IMR-90 (cell line): ENCODE measurements at places on chromosomes 12 and 14.

DNA sequence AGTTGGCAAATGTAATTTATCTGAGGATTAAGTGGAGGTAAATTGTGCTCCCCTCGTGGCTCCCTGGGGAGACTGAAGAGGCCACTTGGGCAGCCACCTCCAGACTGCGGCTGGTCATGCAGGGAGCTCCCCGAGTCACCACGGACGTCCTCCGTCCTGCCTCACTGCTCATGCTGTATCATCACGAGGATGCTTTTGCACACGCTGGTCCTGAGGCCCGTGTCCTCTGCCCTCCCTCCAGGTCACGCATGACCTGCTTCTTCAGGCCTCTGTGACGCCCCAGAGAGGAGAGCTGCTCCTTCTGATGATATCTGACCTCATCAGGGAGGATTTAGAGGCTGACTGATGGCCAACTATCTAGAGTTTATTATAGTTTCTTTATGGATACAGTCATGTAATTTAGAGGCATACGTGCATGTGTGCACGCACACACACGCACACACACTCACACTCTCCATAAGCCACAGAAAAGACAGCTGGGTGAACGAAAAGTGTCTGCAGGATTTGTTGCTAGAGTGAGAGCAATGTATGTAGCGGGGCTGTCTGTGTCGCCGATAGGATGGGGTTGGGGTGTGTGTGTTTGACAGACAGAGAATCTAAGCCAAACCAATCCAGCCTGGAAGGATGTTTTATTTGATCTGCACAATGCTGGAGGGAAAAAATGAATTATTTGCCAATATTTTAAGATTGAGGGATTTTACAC lies 160.0 kb downstream of the ADGRD1 start:
- DNase-seq: no peak
- no peaks in the 10 kb centered on the region for H3K36me3 ChIP-seq
- no peaks in the 10 kb centered on the region for H3K27me3 ChIP-seq
- H3K4me3 ChIP-seq: no peak overlapping the region
- H3K27ac ChIP-seq: no peak overlapping the region
- no peaks in the 10 kb centered on the region for H3K4me1 ChIP-seq

- no peaks in the 10 kb centered on the region for H3K27me3 ChIP-seq
- H3K4me1 ChIP-seq: peaks cover 4% of the 10 kb centered on the region; the same call in 1 of the 2 replicates
- DNase-seq: peak; percentile 28
- H3K27ac ChIP-seq: no peak overlapping the region
- no peak overlapping the region for H3K4me3 ChIP-seq
Observed at GRCh38 chr12:5200278-5201087, 156.8 kb downstream of the KCNA5 start.

DNA sequence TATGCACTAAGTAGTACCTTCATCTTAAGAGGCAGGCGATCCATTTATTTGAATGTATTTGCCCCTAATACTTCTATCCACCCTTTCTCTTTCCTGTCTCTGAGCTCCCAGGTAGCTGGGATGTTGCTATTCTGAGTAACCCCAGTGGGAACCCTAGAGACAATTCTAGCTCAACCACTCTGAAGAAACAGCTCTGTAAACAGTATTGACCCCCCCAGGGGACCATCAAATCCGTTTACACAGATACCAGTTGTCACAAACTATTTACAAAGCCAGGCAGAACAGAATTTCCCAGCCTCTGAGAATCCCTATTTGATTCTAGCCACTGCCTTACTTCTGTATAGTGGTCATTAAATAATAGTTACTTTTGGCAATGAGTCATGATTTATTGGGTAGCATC lies 64.9 kb downstream of the MIPOL1 start:
- H3K27me3 ChIP-seq: no peaks in the 10 kb centered on the region
- DNase-seq: no peak
- H3K36me3 ChIP-seq: no peaks in the 10 kb centered on the region
- H3K4me1 ChIP-seq: no peaks in the 10 kb centered on the region
- H3K4me3 ChIP-seq: no peak overlapping the region

GRCh38 chr14:102029956-102030355 lies 56.9 kb downstream of the HSP90AA1 start:
- H3K4me3 ChIP-seq: no peak overlapping the region
- DNase-seq: peak; percentile 90
- no peak overlapping the region; the same call in 1 of the 2 replicates for H3K27ac ChIP-seq
- peaks cover 72% of the 10 kb centered on the region for H3K36me3 ChIP-seq

GRCh38 chr12:94875525-94875924 lies 128.0 kb downstream of the NDUFA12 start:
- no peak overlapping the region for H3K27ac ChIP-seq
- no peak for DNase-seq
- H3K36me3 ChIP-seq: no peaks in the 10 kb centered on the region
- H3K4me1 ChIP-seq: no peaks in the 10 kb centered on the region

GRCh38 chr14:87199381-87199780 lies 793.6 kb downstream of the GALC start:
- no peaks in the 10 kb centered on the region for H3K36me3 ChIP-seq
- H3K27ac ChIP-seq: no peak overlapping the region
- H3K27me3 ChIP-seq: no peaks in the 10 kb centered on the region

DNA sequence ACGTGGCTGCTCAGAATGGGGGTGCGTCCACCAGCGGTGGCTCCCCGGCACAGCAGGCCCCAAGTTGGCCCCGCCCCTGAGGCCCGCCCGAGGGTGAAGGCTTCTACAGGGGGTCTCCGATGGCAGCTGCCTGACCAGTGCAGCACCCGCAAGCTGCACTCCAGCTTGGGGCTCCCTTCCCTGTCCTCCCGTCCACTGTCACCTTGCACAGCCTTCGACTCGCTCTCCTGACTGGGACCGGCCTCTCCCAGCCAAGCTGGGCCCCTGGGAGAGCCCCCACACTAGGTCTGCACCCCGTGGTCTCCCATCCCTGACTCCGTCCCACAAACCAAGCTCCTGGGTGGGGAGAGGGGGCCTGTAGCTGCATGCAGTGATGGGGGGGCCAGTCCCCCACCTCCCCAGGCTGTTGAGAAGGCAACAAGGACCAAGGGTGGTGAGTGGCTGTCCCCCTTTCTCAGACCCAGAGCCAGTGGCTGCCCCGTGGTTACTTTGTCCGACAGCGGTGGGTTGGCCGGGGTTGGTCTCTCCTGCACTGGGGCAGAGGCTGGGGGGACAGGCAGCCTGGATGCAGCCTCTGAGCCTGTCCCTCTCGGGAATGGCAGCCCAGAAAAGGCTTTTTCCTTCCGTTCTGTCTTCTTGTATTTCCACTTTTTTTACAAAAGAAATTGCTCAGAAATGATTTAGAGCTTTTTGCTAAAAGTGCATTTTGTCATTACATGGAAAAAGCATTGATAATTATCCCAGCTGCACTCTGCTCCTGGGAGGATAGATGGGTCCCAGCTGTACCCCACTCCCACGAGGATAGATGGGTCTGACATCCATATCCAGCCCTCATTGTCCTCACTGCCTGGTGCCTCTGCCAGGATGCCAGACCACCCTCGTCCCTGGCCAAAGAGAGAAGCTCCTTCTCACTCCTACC lies 217.0 kb downstream of the KIF26A start:
- no peak overlapping the region for H3K4me3 ChIP-seq
- H3K4me1 ChIP-seq: no peaks in the 10 kb centered on the region
- H3K27me3 ChIP-seq: no peaks in the 10 kb centered on the region
- no peak overlapping the region for H3K27ac ChIP-seq

DNA sequence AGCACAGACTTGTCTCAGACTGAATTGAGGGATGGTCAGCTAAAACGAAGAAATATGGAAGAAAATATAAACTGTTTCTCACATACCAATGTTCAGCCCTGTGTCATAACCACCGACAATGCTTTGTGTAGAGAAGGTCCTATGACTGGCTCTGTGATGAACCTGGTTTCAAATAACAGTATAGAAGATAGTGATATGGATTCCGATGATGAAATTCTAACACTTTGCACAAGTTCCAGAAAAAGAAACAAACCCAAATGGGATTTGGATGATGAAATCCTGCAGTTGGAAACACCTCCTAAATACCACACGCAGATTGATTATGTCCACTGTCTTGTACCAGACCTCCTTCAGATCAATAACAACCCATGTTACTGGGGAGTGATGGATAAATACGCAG lies 7.9 kb upstream of the MAPK1IP1L start:
- DNase-seq: peak; percentile 65
- H3K4me1 ChIP-seq: peaks cover 6% of the 10 kb centered on the region
- H3K4me3 ChIP-seq: no peak overlapping the region
- peaks cover 12% of the 10 kb centered on the region for H3K36me3 ChIP-seq

DNA sequence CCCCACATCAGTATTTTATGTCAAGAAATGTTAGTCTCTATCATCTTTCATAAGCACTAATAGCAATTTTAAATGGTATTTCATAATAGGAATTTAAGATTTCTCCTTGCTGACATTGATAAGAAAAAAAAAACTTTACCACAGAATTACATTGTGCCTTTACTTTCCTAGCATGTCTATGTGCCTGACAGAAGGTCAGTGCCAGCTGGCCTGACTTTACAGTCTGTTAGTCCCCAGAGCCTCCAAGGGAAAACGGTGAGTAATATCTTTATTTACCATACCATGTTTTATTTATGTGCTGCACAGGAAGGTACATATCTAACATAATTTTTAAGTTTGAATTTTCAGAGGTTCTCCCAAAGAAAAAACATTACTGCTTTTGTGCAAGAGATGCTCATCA lies 152.0 kb upstream of the AEBP2 start:
- no peaks in the 10 kb centered on the region for H3K27me3 ChIP-seq
- no peaks in the 10 kb centered on the region for H3K4me1 ChIP-seq

- H3K4me3 ChIP-seq: no peak overlapping the region
- no peak overlapping the region for H3K27ac ChIP-seq
- peaks cover 33% of the 10 kb centered on the region for H3K4me1 ChIP-seq
- H3K36me3 ChIP-seq: peaks cover 20% of the 10 kb centered on the region; the same call in 1 of the 2 replicates
Observed at GRCh38 chr14:92582706-92583452, 69.3 kb downstream of the RIN3 start.

DNA sequence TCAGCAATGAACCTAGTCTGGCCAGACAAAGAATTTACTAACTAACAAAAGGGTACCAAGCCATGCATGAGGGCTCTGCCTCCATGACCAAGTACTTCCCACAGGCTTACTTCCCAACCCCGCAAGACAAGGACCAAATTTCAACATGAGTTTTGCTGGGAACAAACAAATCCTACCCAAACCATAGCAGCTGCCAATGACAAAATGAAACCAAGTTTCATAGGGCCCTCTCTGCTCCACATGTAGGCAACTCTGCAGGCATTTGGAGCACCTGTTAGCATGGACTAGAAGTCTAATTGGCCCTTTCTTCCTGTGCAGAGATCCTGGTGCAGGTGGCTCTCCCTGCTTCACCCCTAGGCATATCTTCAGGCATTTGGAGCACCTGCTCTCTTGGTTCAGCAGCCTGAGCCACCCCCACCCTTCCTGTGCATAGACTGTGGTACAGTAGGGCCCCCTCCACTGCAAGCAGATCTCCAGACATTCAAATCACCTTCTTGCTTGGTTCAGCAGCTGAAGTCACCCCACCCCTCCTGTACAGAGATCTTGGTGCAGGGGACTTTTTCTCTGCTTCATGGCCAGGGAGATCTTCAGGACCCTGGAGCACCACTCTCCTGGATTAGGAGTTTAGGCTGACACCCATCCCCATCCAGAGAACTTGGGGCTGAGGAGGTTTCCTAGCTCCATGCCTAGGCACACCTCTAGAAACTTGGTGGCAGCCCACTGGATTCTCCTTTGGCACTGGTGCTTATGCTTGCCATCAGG lies 308.7 kb downstream of the RPAP3 start:
- no peaks in the 10 kb centered on the region for H3K36me3 ChIP-seq
- H3K4me3 ChIP-seq: no peak overlapping the region
- H3K27ac ChIP-seq: no peak overlapping the region
- H3K4me1 ChIP-seq: peaks cover 4% of the 10 kb centered on the region; the same call in 1 of the 2 replicates
- no peak for DNase-seq

DNA sequence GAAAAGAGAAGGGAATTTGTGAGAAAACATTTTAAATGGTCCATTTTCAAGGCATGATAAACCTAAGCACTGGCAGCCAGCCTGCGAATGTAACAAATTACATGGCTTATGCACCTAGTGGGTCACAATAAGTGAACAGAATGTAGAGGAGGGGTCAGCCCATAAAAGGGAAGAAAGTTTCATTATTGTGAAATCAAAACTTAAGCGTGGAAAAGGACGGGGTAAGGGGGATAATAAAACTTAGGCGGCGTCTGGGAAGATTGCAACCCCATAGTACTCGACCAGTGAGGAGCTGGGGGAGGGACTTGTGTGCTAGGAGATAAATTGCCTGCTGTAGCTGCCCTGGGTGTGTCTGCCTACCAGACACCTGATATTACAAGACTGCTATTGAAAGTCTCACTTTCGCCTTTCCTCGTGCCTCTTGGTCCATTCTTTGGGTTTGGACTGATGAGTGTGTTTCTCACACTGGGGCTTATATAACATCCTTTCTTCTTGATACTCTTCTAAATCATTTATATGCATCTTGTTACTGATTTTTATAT lies 40.6 kb downstream of the ZDHHC17 start:
- DNase-seq: no peak
- no peaks in the 10 kb centered on the region for H3K4me1 ChIP-seq
- H3K36me3 ChIP-seq: peaks cover 21% of the 10 kb centered on the region
- no peak overlapping the region for H3K27ac ChIP-seq

DNA sequence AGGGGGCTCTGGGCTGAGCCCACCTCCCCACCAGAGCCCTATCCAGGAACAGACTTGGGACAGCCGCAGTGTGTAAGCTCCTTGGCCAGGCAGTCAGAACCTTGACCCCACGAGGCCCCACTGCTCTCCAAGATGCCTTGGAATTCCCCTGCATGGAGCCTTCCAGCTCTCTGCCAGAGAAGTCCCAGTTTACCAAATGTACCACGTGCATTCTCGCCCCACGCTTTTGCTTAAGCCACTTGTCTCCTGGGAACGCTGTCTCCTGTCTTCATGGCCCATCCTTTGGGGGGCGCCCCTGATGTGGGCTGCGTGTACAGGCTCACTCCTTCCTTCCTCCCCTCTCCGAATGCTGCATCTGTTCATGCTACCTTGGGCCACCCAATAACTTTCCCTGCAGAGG lies 7.9 kb downstream of the FAIM2 start:
- DNase-seq: no peak
- H3K36me3 ChIP-seq: no peaks in the 10 kb centered on the region
- H3K4me3 ChIP-seq: no peak overlapping the region
- no peak overlapping the region for H3K27ac ChIP-seq

DNA sequence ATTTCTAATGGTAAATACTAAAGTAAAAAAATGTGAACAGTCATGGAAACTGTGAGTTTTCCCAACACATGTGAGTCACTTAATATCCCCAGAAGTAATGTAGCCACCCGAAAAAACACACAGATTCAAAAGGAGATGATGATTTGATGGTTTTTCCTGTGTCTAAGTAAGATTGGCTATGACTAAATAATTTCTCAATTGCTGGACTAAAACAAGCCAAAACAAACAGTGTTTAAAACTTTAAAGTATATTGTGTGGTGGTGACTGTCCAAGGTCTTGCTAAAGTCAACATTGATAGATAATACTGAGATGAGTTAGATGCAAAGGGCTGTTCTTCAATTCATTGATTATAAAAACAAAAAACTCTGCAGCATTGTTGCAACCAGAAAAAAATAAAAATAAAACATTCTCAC lies 89.6 kb upstream of the SOX5 start:
- no peaks in the 10 kb centered on the region for H3K36me3 ChIP-seq
- no peak overlapping the region for H3K27ac ChIP-seq
- H3K4me3 ChIP-seq: no peak overlapping the region
- peaks cover 3% of the 10 kb centered on the region; the same call in 1 of the 2 replicates for H3K4me1 ChIP-seq

- H3K36me3 ChIP-seq: no peaks in the 10 kb centered on the region
- no peak overlapping the region for H3K4me3 ChIP-seq
- H3K4me1 ChIP-seq: no peaks in the 10 kb centered on the region
- no peak for DNase-seq
Observed at GRCh38 chr14:104499784-104500760, 79.5 kb upstream of the C14orf180 start.
